Foreskin keratinocyte (primary cell): ENCODE measurements at places on chromosomes 7 and 10.

DNA sequence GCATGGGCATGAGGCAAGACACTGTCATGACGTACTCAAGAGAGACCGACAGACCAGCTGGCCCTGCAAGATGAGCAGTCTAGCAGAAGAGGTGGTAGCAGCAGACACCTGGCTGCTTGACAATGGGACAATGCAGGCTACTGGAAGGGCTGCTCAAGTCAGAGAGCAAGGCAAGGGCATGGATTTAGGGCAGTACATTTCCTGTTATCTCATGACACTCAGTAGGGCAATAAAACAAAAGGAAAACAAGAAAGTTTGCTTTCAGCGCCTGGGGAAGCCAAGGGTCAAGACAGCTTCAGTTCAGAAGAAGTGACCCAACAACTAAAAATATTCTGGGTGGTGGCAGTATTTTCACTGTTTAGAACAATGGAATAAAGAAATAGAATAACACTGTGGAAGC is 331.8 kb upstream of the PHYHIPL start:
- no peak for DNase-seq

DNA sequence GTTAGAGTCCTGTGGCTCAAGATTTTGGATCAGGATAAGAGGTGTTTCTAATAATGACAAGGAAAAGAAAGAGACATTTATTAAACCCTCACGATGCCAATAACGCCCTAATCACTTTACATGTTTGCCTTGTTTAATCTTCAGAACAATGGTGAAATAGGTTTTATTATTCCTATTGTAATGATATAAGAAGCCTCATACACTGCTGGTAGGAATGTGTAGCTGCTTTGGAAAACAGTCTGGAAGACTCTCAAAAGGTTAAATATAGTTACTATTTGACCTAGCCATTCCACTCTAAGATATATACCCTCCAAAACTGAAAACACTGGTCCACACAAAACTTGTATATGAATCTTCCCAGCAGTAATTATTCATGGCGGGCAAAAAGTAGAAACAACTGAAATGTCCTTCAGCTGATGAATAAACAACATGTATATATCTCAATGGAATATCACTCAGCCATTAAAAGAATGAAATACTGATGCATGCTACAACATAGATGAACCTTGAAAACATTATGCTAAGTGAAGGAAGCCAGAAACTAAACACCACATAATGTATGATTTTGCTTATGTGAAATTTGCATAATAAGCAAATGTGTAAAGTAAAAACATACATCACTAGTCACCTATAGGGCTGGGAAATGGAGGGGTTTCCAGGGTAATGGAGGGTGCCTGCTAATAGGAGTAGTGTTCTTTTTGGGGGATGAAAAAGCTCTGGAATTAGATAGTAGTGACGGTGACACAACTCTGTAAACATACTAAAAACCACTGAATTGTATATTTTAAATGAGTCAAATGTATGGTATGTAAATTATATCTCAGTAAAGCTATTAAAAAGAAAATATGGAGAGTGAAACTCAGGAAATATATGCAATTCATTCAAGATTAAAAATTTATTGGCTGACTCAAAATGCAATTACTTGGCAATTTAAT is 76.9 kb upstream of the ANK3 start:
- no peak for DNase-seq

DNA sequence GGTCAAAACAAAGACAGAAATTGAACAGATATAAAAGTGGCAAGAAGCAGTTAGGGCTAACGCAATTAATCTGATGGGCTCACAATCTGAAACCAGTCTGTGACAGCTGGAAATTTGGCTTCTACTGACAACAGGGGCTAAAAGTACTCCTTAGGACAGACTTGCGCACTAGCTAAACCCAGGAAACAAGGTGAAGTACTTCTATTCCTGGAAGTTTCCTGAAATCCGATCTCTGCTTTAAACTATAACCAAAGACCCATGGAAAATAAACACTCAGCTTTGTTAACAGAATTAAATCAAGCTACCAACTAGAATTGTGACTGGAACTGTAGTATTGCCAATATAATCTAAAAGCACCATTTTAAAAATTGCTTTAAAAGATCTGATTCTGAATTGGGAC is 520.2 kb upstream of the ZWINT start:
- no peak for DNase-seq

DNA sequence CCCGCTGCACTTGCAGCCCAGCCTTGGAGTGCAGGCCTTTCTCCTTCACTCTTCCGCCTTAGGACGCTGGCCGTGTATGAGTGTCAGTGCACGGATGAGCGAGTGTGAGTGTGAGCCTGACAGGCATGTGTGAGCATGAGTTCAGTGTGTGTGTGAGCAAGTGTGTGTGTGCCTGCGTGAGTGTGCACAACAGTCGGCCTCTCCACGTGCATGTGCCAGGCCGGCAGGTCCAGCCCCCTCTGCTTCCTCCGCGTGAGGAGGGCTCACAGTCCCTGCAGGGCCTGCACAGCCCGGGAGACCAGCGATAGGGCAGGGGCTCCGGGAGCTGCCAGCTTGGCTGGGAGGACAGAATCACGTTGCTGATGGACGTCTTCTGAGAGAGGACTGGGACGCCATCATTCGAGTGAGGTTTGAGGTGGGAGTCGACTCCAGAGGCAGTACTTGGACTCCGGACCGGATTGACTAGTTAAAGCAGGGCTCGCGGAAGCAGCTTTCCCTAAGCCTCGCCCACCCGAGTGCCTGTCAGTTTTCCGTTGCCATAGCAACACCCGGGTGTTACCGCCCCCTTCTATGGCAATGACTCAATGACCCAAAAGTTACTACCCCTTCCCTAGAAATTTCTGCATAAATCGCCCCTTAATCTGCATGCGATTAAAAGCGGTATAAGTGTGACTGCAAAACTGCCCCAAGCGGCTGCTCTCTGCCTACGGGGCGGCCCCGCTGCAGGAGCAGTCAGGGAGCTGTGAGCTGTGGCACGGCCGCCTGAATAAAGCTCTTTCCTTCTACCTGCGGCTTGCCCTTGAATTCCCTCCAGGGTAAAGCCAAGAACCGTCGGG is 19.6 kb upstream of the CFAP46 start:
- peak; percentile 57 for DNase-seq

GRCh38 chr10:36332926-36333325 is 690.8 kb upstream of the FZD8 start:
- no peak for DNase-seq

DNA sequence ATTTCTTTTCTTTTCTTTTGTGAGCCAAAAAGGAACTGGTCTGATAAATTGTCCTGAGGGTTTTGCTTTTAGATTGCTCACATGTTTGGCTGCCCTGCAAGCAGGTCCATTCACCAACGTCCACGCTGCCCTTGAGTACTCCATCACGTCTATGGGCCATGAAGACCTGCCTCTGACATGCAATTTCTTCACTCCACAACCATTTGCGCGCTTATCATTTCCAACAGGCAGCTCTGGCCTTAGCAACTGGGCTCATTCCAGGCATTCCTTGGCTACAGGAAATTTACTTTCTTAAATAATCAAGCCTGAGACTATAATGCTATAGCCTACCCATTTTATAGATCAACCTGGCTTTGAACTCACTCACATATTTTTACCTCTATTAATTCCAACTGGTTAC is 408.3 kb upstream of the C7orf33 start:
- DNase-seq: no peak

DNA sequence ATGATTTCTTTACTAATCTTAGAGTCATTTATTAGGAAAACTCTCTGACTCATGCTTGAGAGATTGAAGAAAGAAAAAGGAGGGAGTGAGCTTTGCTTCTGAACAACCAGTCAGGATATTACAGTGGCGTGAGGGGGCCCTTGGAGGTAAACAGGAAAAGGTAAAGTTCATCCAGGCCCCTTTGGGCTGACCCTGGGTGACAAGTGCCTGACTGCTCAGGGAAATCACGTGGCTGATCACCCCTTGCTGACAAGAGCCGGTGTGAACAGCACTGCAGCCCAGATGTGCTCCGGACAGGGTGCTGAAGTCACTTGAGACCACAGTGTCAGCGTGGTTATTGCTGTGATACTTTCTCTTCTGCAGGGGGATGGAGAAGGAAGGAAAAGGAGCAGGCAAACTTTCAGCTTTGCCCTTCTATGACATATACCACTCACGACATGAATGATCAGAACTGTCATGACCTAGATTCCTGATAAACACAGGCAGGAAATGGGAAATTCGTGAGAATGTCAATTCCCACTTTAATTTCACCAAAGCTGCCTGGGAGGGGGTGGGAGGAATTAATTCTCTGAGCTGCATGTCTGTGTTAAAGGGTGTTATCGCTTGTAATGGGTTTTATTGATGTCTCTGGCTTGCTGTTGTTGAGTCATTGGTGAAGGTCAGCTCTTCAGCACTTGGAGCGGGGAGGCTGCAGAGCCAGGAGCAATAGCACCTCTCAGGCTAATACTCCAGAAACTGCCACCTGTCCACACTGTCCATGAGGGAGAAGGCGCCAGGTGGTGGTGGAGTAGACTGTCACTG is 139.8 kb upstream of the AOAH start:
- DNase-seq: no peak

- DNase-seq: no peak
These were observed 198.3 kb downstream of the GRID1 start for GRCh38 chr10:86168256-86168655.

DNA sequence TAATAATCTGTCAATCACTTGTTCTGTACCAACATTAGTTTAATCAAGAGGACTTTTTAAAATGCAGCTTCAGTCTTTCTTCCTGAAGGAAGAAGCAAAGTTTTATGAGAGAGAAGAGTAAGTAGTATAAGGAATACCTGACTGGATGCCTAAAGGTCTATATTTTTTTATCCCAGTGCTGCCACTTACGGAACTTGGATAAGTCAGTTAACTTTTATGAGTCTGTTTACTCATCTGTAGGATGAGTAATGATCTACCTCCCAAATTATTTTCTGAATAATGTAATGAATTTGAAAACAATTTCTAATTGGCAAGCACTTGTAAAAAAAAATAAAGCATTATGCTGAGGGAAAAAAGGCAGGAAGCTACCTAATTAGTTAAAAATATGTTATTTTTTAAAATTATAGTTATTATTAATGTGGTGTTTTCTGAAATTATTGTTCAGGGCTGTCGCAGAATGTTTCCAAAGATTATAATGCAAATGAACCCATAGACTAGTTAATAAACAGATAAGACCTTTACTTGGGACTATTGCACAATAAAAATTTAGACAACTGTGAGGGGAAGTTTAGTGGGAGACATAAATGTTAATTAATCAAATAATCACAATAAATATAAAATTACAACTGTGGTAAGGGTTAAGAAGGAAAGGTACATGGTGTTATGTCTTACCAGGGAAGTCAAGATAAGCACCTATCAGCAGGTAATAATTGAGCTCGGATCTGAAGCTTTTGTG is 24.6 kb downstream of the SLK start:
- DNase-seq: no peak

- DNase-seq: no peak
These were observed 96.5 kb upstream of the SDK1 start for GRCh38 chr7:3204526-3204925.

GRCh38 chr10:49285232-49285631 is 13.7 kb upstream of the C10orf71 start:
- DNase-seq: no peak
